ENCODE measurements at places on chromosomes 12 and 14. TPM values are rescaled to one million over a fixed set of nuclear protein-coding genes. Genes with fewer than 3 reads are reported as not detected.
A peak's percentile ranks its signal among the peaks of the same experiment; 100 is the strongest.

The INSM2 gene
- total RNA-seq = not detected

The GALNT16 gene
- total RNA-seq = not detected

DNA sequence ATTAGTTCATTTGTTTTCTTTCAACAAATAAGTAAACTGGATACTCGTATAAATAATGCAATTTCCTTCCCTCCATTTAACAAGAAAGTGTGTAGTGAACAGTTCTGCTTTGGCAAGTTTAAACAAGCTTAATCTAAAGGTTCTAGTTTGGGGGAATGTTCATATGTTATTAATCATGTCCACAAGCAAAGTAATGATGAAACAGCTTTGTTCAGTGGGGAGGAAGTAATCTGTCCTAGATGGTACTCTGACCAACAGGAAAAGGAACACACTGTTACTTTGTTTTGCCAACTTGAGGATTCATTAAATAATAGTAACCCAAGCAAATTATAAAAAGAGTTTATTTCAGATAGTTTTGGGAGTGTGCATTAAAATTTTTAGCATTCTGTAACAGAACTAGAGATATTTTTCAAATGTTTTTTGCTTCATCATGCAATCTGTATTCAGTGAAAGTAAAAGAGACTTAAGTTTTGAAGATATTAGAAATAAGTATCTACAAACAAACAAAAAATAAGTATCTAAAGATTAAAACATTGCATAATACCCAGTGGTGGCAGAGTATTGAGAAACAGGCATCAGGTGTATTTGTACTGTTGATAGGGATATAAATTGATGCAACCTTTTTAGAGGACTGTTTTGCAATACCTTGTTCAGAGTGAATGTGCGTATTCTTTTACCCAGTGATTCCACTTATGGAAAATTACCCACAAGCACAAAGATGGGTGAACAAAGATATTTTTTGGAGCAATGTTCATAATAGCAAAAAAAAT, 61.1 kb downstream of the RAB35 start:
- H3K4me3 ChIP-seq = no peak overlapping the region
- peaks cover 24% of the 10 kb centered on the region for H3K36me3 ChIP-seq
- H3K27ac ChIP-seq = no peak overlapping the region
- no peak for DNase-seq
- no peaks in the 10 kb centered on the region for H3K27me3 ChIP-seq

DNA sequence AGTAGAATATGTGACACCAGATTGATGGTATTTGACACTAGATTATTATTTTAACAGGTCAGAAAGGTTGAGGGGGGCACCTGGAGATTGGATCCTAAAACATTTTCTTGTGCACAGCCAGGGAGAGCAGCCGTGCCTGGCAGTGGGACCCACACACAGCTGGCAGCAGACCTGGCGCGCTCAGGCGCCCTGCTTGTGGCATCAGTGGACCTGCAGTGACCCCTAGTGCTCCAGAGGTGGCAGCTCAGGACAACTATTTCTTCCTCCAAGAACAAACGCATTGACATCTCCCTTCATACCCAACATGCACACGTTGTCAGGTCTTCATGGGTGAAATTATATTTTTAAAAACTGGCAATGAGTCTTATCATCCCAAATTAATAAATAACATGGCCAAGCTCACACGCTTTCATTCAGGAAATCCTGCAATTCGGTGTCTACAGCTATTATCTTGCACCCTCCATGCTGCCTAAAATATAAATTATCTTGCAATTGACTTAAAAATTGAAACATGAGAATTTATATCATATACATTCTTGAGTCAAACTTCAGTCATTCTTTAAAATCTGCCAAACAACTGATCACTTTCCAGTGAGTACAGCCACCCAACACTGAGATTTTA, 7.7 kb upstream of the TMEM132D start:
- H3K27ac ChIP-seq = no peak overlapping the region
- H3K4me1 ChIP-seq = no peaks in the 10 kb centered on the region
- peaks cover 14% of the 10 kb centered on the region for H3K27me3 ChIP-seq
- H3K4me3 ChIP-seq = no peak overlapping the region

DNA sequence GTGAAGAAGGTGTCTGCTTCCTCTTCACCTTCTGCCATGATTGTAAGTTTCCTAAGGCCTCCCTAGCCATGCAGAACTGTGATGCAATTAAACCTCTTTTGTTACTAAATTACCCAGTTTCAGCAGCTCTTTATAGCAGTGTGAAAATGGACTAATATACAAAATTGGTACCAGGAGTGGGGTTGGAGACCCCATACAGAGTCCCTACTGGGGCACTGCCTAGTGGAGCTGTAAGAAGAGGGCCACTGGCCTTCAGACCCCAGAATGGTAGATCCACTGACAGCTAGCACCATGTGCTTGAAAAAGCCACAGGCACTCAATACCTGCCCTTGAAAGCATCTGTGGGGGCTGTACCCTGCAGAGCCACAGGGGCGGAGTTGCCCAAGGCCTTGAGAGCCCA, 44.8 kb upstream of the CRADD start:
- H3K27ac ChIP-seq = no peak overlapping the region
- no peak for DNase-seq
- H3K4me3 ChIP-seq = no peak overlapping the region
- no peaks in the 10 kb centered on the region for H3K36me3 ChIP-seq

GRCh38 chr14:59768855-59769375, 101.7 kb downstream of the RTN1 start:
- H3K36me3 ChIP-seq = no peaks in the 10 kb centered on the region
- H3K4me1 ChIP-seq = no peaks in the 10 kb centered on the region
- H3K27me3 ChIP-seq = peaks cover 9% of the 10 kb centered on the region
- H3K4me3 ChIP-seq = no peak overlapping the region
- no peak overlapping the region for H3K27ac ChIP-seq

DNA sequence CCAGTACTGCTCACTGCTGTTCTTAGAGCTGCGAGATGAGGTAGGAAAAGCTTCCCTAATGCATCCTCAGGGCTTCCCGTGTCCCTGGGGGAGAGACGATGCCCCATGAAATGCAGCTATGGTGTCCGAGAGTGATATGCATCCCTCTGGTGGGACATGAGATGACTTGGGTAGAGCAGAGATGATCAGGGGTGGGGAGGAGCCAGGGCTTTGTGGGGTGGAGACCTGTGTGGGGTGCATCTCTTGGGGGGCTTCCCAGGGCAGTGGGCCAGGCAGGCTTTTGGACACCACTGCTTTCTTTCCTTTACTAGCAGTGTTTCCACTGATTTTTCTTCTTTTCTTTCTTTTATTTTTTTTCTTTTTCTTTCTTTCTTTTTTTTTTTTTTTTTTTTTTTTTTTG, 147.3 kb downstream of the ADGRD1 start:
- H3K4me3 ChIP-seq = no peak overlapping the region
- H3K27ac ChIP-seq = no peak overlapping the region
- peaks cover 11% of the 10 kb centered on the region for H3K4me1 ChIP-seq

DNA sequence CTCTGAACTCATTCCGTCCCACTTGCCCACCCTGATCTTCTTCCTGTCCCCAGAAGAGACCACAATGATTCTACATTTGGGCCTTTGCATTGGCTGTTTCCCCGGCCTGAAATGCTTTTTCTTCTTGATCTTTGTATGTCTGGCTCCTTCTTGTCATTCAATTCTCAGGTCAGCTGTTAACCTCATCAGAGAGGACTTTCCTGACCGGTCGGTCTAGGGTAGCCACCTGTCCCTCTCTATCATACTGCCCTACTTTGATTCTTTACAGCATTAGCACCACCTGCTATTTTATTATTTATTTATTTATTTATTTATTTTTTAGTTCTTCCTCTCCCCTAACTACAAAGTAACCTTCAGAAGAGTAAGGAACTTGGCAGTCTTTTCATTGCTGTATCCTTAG, 84.3 kb downstream of the DYRK2 start:
- no peak overlapping the region for H3K4me3 ChIP-seq
- no peak overlapping the region for H3K27ac ChIP-seq
- DNase-seq = no peak
- no peaks in the 10 kb centered on the region for H3K36me3 ChIP-seq

DNA sequence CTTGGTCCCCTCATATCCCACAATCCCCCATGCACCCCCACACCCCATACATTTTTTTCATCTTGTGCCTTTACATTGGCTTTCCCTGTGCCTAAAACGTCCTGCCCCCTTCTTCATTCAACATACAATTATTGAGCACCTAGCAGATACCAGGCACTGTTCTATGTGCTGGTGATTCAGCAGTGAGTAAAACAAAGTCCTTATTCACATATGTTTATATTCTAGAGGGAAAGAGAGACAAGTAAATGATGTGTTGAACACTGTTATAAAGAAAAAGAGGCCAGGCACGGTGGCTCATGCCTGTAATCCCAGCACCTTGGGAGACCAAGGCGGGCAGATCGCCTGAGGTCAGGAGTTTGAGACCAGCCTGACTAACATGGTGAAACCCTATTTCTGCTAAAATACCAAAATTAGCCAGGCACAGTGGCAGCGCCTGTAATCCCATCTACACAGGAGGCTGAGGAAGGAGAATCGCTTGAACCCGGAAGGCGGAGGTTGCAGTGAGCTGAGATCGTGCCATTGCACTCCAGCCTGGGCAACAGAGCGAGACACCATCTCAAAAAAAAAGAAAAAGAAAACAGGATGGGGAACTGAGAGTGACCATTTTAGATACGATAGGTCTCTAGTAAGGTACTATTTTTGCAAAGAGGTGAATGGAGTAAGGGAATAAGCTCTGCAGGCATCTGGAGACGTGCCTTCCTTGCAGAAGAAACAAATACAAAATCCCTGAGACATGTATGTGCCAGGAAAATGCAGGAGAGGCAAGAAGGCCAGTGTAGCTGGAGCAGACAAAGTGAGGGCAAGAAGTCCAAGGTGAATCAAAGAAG, 12.2 kb downstream of the SLC7A7 start:
- no peak overlapping the region for H3K27ac ChIP-seq
- no peak for DNase-seq
- no peaks in the 10 kb centered on the region for H3K4me1 ChIP-seq
- H3K27me3 ChIP-seq = peaks cover 9% of the 10 kb centered on the region
- H3K4me3 ChIP-seq = no peak overlapping the region
- H3K36me3 ChIP-seq = no peaks in the 10 kb centered on the region

DNA sequence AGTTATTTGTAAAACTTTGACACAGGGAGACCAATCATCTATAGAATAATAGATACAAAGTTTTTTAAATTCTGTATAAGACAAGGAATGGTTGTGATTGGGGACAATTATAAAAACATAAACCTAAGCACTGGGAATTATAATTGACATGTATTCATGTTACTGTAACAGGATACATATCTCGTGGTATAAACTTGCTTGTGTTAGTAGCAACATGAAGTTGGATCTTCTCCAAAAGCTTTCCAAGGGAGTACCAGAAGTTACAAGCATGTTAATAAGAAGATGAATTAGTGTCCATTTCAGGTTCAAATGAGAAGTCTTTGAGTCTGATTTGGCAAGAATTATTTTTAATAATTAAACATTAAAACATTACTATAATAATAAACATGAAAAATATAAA, 42.2 kb downstream of the CDKL1 start:
- DNase-seq = no peak
- H3K4me1 ChIP-seq = peaks cover 3% of the 10 kb centered on the region

DNA sequence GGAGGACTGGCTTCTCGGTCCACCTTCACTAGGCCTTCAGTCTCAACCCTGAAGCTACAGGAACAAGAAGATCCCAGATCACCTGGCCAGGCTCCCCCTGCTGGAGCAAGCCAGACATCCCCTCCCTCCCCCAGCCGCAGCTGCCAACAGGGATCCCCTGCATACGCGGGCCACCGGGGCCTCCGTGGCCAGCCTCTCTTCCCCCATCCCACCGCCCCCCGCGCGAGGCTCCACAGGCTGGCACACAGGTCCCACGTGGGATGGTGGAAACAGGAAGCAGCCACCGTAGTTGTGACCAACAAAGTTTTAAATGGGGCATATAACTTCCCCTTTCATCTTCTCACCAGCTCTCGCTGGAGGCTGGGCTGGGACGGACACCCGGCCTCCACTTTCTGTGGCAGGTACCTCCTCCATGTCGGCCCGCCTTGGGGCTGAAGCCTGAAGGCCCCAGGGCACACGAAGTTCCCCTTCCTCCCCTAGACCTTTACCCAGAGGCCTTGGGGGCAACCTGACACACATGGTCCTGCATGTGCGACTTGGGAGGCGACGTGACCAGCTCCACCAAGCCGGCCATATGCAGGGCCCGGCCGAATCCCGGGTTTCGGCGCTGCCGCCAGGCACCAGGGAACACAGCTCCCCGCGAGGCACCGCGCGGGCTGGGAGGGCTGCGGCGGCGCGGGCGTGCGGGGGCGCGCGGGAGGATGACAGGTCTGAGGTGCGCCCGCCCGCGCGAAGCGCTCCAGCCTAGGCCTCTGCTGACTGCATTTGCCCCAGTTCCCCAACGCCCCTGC, 44.4 kb upstream of the PNMA1 start:
- H3K4me3 ChIP-seq = peak overlapping the region; percentile 91
- H3K4me1 ChIP-seq = peaks cover 78% of the 10 kb centered on the region
- peak overlapping the region; percentile 95 for H3K27ac ChIP-seq
- DNase-seq = peak; percentile 85
- H3K27me3 ChIP-seq = no peaks in the 10 kb centered on the region
- H3K36me3 ChIP-seq = peaks cover 16% of the 10 kb centered on the region

DNA sequence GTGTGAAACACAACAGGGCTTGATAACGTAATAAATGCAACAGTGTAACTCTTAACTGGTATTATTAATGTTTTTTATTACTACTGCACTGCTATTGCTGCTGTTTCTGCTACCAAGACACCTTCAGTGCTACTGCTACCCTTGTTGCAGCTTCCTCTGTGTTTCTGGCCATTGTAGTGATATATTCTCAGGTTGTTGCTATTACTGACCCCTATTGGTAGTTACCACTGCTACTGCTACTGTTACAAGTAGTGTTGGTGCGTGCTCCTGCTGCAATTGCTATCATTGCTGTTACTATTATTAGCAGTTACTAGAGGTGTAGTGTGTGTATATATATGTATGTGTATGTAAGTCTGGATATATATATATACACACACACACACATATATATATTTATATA, 87.2 kb upstream of the PTPRB start:
- peaks cover 6% of the 10 kb centered on the region for H3K4me1 ChIP-seq
- DNase-seq = no peak
- H3K27ac ChIP-seq = no peak overlapping the region
- H3K27me3 ChIP-seq = no peaks in the 10 kb centered on the region

DNA sequence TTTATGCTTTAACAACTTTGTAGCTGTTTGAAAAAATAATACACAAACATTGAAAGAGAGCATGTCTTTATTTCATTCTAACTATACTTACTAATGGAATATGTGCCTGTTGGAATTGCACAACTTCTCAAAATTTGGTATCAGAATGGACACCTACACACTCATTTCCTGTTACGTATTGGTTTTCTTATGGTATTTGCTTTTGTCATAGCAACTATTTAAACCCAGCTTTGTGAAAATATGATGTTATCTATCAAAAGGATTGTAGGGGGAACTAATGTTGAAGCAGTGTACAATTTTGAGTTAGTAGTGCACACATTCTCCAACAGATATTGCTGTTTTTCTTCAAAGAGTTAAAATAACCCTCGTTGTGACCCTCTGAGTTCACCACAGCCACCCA, 52.6 kb downstream of the RBMS2 start:
- H3K4me3 ChIP-seq = no peak overlapping the region
- H3K27ac ChIP-seq = no peak overlapping the region
- no peaks in the 10 kb centered on the region for H3K27me3 ChIP-seq
- no peaks in the 10 kb centered on the region for H3K36me3 ChIP-seq
- peaks cover 22% of the 10 kb centered on the region for H3K4me1 ChIP-seq
- no peak for DNase-seq

- H3K4me1 ChIP-seq = peaks cover 37% of the 10 kb centered on the region
- H3K27me3 ChIP-seq = peaks cover 48% of the 10 kb centered on the region
- H3K27ac ChIP-seq = no peak overlapping the region
- no peaks in the 10 kb centered on the region for H3K36me3 ChIP-seq
Observed at GRCh38 chr12:24954261-24954660, 5.4 kb upstream of the BCAT1 start.

- no peaks in the 10 kb centered on the region for H3K27me3 ChIP-seq
- DNase-seq = no peak
- no peak overlapping the region for H3K4me3 ChIP-seq
- no peak overlapping the region for H3K27ac ChIP-seq
Observed at GRCh38 chr14:72553161-72553560, 340.7 kb downstream of the DPF3 start.

Data from activated naive CD4-positive, alpha-beta T cell treated with anti-CD3 and anti-CD28 coated beads for 36 hours (primary cell).